Left renal pelvis (tissue), 4 donors: ENCODE measurements at places on chromosomes 12 and 14. TPM values are rescaled to one million over a fixed set of nuclear protein-coding genes. Genes with fewer than 3 reads are reported as not detected.

GRCh38 chr12:53974084-53975063, at the start of gene HOTAIR:
Gene HOTAIR (minus strand): TSS chr12:53974954.
- DNase-seq = no peak

GRCh38 chr12:122350141-122350848, 72.2 kb downstream of the CLIP1 start:
- DNase-seq = no peak

- no peak for DNase-seq
Observed at GRCh38 chr12:11797317-11797913, 147.9 kb downstream of the ETV6 start.

DNA sequence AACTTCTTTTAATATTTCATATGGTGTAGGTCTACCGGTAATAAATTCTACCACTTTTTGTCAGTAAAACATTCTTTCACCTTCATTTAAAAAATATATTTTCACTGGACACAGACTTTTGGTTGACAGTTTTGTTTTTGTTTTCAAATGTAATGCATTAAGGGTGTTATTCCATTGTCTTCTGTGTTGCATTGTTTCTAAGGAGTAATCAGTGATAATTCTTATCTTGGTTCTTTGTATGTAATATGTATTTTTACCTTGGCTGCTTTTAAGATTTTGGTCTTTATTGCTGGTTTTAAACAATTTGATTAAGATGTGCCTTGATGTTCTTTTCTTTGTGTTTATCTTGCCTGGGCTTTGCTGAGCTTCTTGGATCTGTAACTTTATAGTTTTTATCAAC, 4.1 kb downstream of the MAP1LC3B2 start:
- no peak for DNase-seq

- DNase-seq = no peak
Observed at GRCh38 chr14:22981090-22981875, 1.1 kb downstream of the AJUBA start.

- no peak for DNase-seq
Observed at GRCh38 chr14:96614481-96614881, 112.3 kb downstream of the PAPOLA start.

DNA sequence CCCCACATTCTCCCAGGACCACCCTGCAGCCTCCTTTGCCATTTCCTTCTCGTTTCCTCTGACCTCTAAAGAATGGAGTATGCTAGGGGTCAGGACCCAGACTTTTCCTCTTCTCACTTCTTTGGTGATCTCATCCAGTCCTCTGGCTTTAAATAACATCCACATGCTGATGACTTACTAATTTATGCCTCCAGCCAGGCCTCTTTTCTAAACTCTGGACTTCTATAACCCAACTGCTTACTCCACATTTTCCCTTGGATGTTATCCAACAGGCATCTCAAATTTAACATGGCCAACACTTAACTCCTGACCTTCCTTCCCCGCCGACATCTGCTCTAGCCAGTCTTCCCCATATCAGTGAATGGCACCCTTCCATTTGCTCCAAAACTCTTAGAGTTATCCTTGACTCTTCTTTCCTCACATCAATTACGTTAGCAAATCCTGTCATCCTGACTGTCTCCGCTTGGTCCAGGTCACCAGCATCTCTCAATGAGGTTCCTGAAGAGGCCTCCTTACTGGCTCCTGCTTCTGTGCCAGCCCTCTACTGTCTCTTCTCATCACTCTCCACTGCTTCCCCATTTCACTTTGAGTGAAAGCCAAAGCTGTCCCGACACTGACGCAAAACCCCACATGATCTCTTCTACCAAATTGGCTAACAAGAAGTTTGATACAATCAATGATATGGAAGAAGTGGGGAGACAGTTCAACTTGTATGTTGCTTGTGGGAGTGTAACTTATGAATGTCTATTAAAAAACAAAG, 42.7 kb downstream of the TMBIM6 start:
- no peak for DNase-seq

DNA sequence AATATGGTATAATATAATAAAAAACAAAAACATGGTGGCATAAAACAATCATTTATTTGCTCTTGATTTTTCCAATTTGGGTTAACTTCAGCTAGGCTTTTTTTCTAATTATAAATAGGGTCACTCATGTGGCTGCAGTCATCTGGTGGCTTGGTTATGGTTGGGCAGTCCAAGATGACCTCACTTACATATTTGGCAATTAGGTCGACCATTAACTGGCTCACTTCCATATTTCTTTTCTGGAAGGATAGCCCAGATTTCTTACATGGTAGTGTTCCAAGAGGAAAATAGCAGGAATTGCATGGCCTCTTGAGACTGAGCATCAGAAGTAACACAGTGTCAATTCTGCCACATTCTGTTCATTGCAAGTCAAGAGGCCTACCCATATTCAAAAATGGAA, 153.4 kb downstream of the FUT8 start:
- DNase-seq = no peak

GRCh38 chr12:96466939-96467751, 22.2 kb upstream of the CFAP54 start:
- DNase-seq = no peak

DNA sequence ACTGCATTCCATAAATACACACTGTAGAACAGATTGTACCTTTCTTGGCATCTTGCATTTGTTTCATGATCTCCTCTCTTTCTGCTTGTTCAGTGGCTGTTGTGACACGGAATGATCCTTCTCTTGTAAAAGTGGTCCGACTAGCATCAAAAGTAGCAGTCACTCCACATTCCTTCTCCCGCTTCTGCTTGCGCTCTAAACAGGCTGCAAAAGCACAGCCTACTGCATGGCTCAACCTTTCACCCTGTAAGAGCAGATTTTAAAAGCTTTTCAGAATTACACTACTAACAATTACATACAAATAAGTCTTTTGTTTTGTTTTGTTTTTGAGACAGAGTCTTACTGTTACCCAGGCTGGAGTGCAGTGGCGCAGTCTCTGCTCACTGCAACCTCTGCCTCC, 49.8 kb downstream of the PAPLN start:
- DNase-seq = no peak

GRCh38 chr14:23562822-23563472, 4.6 kb downstream of the AP1G2 start:
- DNase-seq = no peak

DNA sequence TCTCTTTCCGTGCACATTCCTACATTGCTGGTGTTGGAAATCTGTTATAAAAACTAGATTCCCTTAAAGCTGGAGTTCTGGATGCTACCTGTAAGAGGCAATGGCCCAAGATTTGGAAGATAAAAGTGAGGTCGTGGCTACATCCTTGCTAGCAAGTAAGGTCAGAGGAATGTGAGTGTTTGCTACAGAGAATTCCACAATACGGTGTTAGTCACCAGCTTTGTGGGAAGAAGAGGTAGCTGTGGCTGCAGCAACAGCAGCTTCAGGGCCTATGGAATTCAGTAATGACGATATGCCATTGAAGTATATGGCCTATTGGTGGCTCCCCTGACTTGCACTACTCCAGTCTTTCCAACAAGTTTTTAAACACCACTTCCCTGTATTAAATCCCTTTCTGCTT, 227.7 kb upstream of the TMEM260 start:
- no peak for DNase-seq

DNA sequence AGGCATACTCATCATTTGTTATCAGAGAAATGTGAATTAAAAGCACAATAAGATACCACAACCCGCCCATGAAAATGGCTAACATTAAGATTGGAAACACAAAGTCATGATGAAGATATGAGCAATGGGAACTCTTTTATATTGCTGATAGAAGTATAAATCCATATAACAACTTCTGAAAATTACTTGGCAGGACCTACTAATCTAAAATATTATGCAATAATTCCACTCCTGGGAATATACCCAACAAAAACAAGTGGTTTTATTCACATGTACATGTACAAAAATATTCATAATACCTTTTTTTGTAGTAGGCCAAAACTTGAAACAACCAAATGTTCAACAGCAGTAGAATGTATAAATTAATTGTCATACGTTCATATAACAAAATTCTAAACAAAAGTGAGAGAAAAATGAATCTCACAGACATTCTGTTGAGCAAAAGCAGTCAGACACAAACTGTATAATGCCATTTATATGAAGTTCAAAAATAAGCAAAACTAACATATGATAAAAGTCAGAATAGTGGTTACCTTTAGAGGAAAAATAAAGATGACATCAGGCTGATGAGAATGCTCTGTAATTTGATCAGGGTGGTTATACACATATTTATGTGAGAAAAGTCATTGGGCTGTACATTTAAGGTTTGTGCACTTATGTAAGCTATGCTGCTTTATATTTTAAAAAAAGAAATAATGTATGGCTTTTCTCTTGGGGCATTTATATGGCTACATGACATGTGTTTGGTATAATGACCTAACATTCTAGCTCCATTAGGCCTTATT, 309.2 kb upstream of the KITLG start:
- DNase-seq = no peak

GRCh38 chr12:12480074-12480473, 82.6 kb downstream of the DUSP16 start:
- no peak for DNase-seq

DNA sequence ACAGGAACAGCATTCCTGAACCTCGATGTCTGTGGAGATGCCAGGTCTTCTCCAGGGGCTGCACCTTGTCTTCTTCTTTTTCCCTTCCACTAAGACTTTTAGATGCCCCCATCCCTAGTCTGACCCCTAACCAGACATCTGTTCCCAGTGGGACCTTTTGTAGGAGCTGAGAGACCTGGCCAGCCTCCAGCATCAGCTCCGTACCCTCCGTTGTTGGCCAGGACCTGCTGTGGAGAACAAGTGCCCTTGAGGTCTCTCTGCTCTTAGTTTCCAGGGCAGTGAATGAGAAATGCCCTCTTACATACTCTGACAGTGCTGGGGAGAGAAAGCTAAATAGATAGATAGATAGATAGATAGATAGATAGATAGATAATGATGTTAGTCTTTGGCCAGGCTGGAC, 16.8 kb upstream of the SDR39U1 start:
- DNase-seq = no peak

- no peak for DNase-seq
Observed at GRCh38 chr12:53577941-53578352, 48.2 kb downstream of the ATF7 start.

DNA sequence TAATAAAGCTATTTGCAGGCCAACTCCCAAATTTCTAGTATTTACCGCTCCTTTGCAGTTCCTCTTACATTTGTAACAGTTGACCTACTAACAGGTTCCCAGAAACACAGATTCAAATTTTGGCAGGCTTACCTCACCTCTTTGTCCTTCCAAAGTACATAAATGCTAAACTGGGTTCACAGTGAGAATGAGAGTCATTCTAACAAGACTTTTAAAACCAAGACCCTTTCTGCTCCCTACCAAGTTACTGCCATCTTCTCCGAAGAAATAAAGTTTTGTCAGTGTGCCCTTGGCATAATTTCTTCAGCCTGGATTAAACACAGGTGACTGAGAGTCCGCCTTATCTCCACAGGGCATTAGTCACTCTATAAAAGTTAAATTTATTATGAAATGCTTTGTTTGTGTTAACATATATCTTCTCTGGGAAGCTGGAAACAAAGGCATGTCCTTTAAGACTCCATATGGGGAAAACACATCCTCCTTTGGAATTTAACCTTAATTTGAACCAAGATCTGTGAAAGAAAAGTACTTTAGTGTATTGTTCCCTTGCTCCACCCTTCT, 28.2 kb downstream of the FOXA1 start:
- DNase-seq = no peak

GRCh38 chr12:9133216-9133916, 17.6 kb upstream of the A2M start:
- DNase-seq = no peak

DNA sequence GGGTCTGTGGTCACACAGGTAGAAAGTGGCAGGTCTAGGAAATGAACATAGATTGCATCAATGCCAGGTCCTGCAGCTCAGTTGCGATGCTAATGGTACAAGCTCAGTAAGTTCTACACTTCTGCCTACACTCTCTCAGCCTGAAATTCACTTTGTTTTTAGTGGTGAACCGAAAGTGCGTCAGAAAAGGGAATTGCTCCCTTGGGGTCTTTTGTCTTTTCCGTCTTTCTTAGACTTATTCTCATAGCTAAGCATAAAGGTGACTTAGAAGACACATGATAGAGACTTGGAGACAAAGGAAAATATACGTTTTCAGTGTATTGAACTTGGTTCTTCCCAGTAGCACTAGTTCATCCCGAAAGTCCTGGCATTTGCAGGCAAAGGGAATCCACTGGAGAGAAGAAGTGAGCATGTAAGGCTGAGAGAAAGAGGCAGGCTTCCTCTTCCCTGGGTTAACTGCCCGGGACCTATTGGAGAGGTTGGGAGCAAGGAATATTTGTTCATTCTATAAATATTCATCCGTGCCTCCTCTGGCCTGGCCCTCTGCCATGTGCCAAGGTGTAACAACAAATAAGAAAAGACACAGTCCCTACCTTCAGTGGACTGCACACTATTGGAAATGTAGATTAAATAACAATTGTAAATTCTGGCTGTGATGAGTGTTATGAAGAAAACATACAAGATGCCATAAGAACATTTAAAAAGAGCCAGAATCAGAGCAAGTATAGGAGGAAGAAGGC, 785.8 kb downstream of the MED13L start:
- no peak for DNase-seq

- DNase-seq = no peak
Observed at GRCh38 chr14:26856876-26857518, 259.2 kb upstream of the NOVA1 start.

DNA sequence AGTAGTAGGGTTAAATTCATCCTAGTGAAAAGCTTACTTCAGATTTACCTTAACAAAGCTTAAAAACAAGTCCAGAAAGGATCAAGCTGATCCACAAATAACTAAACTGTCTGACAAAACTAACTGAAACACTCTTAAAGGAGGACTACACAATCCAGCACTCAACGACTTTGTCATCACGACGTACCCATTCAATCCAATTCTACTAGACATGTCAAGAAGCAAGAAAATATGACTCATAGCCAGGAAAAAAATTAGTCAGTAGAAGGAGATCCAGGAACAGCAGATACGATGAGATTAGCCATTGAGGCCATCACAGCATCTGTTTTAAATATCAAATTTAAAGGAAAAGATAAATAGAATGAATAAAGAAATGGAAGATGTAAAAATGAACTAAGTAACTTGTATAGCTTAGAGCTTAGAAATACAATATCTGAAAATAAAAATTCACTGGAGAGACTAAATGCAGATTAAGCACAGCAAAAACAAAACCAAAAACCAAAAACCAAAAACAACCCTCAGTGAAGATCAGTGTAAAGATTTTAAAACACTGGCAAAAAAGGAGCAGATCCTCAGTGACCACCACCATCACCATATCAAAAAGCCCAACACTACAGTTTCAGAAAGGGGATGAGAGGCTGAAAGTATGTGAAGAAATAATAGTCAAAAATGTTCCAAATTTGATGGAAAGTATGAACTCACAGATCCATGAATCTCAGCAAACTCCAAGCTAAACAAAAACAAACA, 95.0 kb upstream of the CCND2 start:
- DNase-seq = no peak

- DNase-seq = no peak
Observed at GRCh38 chr14:24162093-24162492, 1.0 kb downstream of the IRF9 start.

- no peak for DNase-seq
Observed at GRCh38 chr12:124477107-124477915, 90.1 kb downstream of the NCOR2 start.

GRCh38 chr14:56562883-56563282, 16.7 kb upstream of the TMEM260 start:
- no peak for DNase-seq

Gene ARMH4
- polyA plus RNA-seq = 88.5 TPM

Gene TRHDE
- polyA plus RNA-seq = 29.9 TPM

Gene MIP
- not detected for polyA plus RNA-seq

Gene TCTN2
- 30.5 TPM for polyA plus RNA-seq

Gene GARIN6
- polyA plus RNA-seq = not detected

Gene OR6C4
- polyA plus RNA-seq = not detected

Gene PLEKHG7
- 1.0 TPM for polyA plus RNA-seq

Gene ACSM4
- polyA plus RNA-seq = 0.09 TPM

Gene PTPRR
- polyA plus RNA-seq = 0.79 TPM

Gene PKP2
- polyA plus RNA-seq = 24.5 TPM
